NCI-H1092 treated with DMSO at 0.1 percent for 48 hours (cell line): ENCODE measurements at places on chromosomes 12 and 14.

DNA sequence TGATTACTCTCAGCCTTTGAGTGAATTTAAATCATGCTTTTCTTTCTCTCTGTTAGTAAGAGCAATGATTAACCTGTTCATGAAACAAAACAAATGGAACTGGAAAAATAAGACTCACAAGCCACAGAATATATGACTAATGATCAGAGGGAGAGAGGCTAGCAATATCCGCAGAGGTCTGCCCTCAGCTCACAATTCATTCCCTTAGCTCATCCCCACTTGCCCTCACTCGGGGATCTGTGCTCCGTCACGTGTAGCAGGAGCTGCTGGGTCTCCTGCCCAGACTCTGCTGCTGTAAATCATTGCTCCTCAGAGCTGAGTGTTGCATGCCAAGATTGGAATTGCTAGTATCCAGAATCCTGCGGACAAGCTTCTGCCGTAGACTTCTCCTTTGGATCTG is 53.1 kb upstream of the GNG2 start:
- DNase-seq, result no peak

DNA sequence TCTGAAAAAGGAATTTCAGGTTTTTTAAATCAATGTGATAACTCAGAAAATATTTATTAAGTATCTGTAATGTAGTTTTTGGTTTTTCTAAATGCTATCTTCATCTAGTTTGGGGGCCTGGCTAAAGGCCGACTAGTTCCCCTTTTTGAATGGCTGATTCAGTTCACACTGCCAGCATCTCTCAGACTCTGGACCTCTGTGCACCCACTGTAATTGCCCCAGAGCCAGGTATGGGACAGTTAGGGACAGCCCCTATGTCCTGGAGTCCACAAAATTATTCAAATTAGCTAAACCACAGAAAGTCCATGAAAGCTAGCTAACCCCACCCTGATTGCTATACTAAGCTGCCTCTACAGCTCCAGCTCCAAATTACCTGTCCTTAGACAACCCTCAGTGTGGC is 49.1 kb upstream of the RGS6 start:
- no peak for DNase-seq

DNA sequence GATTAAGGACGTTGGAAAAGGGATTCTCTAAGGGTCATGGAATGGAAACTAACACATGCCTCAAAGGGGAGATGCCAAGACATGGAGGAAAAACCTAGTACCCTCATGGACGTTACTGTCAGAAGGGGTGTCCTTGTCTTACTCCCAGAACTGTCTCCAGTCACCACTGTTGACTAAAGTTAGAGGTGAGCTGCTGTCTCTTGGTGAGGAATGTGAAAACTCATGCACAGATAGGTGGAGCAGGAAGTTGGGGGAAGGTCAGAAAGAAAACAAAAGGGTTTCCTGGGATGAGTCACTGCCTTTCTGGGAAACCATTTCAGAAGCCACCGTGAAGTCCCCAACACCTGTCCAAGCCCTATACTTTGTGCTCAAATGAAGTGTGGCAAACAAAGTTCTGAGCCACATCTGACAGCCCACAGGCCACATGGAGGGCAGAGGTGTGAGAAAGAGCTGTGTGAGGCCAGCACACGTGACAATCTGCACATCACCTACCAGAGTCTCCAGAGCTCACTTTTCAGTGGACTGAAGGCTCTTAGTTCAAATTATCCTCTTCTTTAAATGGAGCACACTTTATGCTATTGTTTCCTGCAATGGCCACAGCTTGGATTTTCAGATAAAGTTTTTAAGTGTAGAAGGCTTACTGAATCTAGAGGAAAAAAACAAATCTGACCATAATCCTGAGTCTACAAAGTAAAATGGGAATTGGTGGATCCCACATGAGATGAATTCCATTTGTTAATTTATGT is 92.9 kb upstream of the EGLN3 start:
- DNase-seq, result no peak

DNA sequence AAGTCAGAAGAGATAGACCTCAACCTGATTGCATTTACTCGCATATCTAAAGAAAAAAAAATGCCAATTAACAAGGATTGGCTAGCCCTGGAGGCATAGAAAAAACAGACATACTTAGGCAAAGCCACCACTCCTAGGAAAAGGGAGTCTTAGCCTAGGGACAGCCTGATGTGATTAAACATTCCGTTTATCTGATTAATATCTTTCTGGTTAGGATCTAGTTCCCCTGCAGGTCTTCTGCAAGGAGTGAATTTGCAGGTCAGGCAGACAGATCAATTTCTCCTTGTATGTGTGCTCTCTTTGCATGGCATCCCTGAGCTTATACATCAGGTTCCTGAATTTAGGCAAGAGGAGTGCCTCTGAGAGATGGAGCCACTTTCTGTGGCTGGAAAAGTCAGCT is 70.5 kb downstream of the ESRRB start:
- no peak for DNase-seq

DNA sequence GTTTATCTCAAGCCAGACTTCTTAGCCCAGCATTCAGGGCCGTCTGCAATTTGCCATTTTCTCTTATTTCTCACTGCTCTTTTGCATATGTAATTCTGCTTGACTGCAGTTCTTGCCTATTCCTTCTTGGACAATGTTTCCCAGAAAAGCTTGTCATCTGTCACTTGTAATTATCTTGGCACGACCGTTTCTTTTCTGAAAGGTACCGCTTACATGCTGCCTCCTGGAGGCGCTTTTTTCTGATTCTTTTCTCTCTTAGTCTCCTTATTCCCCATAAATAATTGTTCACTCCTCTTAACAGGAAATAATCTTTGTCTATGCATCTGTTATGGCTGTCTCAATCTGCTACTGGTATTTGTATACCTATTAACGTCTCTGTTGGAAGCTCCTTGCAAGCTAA is 1.2 kb upstream of the ALDH1L2 start:
- DNase-seq, result no peak

- peak; percentile 88 for DNase-seq
These were observed 16.4 kb downstream of the CEP170B start for GRCh38 chr14:104881369-104881979.

- DNase-seq, result no peak
These were observed 69.8 kb upstream of the ESRRB start for GRCh38 chr14:76306131-76306530.

- no peak for DNase-seq
These were observed 39.3 kb downstream of the CHGA start for GRCh38 chr14:92962031-92962830.

DNA sequence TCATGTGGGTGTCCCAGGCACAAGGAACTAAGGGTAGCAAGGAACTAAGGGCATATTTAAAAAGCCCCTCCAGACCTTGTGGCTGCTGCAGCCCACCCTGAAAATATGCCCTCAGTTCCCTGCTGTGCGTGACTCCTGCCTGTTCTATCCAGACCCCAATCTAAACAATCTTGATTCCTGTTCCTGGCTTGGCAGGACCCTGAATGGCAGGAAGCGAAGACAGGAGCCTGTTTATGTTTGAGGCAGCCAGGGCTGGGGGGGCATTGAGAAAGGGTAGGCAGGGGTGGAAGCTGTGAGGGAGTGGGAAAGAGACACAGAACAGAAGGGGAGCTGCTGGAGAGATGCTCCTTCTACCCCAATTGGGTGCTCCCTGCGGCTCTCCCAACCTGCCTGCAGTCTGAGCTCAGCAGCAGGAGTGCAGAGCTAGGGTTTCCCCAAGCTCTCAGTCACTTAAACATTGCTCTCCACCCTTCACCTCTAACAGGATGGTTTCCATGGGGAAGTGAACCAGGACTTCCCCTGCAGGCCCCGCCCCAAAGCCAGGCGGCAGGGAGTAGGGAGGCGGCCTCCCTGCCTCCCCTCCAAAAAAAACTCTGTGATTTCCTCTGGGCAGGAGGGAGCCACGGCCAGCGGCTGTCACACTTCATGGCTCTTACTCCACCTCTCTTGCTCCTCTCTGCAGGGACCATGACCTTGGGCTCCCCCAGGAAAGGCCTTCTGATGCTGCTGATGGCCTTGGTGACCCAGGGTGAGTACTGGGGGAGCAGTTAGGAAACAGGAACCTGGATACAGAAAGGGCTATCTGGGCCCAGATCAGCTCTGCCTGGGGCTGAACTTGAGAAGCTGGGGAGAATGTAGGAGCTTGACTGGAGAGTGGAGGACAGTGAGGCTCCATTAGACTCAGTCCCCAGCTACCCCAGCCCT is 4.7 kb downstream of the ACVRL1 start:
- DNase-seq, result no peak

GRCh38 chr14:32366256-32366879 is 37.3 kb downstream of the AKAP6 start:
- peak; percentile 11 for DNase-seq

DNA sequence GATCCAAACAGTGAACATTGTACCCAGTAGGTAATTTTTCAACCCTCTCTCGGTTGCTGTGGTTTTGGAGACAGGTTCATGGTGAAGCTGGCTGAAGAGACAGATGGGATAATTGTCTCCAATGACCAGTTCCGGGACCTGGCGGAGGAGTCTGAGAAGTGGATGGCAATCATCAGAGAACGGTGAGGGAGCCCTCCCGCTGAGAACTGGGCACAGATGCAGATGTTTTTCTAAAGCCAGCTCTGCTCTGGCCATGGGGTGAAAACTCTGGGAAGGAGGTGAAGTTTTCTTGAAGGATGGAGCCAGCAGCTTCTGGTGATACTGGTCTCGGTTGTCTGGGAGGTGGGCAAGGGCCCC is 6.2 kb downstream of the KHNYN start:
- DNase-seq, result no peak

DNA sequence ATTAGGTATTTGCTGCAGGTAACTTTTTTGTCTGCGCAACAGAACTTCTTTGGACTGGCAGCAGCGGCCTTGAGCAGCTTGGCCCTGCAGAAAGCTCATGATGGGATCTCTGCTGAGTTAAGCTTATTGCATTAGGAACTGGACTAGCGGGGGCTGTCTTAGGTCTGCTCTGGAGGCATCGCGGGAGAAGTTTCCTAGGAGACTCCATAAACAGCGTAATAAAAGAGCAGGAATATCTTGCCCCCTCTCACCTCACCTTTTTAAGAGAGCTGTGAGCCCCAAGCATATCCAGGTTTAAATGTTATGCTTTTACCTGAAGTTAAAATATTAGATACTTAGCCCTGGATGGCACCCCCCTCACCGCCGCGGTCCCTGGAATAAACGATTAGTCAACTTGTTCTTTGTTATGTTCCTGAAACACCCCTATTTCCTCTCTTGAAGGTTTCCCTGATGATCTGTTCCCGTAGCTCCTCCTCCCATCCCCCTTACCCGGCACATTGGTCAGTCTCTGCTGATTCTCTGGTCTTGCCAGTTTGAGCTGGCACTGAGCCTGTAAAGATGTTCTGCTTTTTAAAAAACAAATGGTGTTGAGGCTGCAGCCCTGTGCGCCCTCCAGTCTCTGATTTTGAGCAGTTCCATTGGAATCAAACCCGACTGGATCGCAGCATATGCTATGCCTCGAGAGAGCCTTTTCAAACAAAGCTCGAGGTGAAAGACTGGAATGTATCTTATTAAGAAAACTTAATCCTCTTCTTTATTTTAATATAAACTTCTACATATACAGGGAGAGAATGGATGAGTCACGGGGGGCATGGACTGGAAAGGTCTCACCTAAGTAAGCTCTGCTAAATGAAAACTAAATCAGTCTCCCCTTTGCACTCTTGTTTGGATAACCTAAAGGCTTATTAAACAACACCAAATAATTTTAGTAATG is 1.9 kb downstream of the MLXIP start:
- DNase-seq, result no peak

- no peak for DNase-seq
These were observed 90.9 kb downstream of the GALNT9 start for GRCh38 chr12:132238488-132238854.

GRCh38 chr12:18130851-18131250 is 40.9 kb upstream of the RERGL start:
- DNase-seq, result no peak

DNA sequence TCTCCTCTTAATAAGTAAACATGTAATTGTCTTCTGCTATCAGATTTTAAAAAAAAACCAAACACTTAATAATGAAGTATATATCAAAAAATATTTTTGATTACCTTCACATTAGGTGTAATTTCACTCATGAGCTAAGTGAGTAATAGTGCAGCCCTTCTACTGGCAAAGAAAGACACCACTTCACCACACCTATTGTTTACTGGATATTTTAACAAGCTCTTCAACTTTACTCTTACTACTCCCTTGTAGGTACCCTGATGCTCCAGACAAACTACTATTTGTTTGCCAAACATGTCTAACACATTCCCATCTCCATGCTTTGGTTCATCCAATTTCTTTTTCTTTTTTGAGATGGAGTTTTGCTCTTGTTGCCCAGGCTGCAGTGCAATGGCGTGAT is 36.9 kb upstream of the WDR89 start:
- DNase-seq, result no peak

DNA sequence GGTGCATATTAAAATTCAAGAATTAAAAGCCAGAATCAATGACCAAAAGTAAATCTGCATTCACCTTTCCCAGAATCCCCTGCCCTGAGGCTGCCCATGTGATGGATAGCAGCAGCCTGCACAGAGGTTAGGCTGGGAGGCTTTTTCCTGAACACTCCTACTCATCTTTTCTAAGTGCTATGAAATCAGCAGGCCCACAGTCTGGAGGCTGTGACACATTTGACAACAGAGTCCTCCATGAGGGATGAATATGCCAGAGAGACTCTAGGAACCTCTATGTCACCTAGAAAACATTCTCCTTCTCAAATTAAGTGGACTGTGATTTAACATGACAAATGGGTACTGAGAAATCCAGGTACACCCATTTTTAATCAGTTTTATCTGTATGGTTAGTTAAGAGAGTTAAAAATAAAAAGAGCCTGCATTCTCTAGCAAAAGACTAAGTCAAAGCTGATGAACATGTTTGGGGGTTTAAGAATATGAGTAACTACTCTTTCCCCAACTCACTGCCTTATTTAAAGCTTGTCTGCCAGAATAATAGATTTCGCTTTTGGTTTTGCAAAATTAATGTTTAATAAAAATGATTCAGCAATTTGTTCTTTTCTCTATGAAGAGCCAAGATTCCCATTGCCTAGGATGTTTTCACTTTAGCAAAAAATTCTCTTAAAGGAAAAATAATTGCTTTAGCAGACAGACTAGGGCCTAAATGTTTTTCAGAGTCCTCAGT is 115.0 kb downstream of the RTN1 start:
- no peak for DNase-seq

DNA sequence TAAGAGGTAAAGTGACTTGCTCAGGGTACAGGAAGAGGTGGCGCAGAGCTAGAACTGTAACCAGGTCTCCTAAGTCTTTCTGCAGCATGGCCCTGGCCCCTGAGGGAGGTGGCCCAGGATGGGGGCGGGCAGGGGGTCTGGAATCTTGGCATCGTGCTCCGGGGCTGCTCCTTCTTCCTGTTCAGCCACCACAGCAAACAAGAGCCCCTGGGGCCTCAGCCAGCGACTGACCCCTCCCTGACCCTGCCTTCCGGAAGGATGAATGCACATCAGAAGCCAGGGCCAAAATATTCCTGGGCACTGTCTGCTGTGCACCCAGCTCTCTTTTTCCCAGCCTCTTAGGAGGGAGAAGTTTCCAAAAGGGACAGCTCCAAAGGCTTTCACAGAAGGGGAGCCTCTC is 242.8 kb downstream of the DPF3 start:
- DNase-seq, result no peak

GRCh38 chr14:76919431-76920330 is 93.5 kb downstream of the LRRC74A start:
- peak; percentile 94 for DNase-seq

GRCh38 chr14:77616133-77616453 is 344 bp downstream of the SPTLC2 start:
- DNase-seq, result no peak

GRCh38 chr14:63383776-63384367 is 65.1 kb upstream of the GPHB5 start:
- DNase-seq, result no peak
